Cortex of kidney (tissue), 1 donor: ENCODE measurements at places on chromosomes 7 and 10.

DNA sequence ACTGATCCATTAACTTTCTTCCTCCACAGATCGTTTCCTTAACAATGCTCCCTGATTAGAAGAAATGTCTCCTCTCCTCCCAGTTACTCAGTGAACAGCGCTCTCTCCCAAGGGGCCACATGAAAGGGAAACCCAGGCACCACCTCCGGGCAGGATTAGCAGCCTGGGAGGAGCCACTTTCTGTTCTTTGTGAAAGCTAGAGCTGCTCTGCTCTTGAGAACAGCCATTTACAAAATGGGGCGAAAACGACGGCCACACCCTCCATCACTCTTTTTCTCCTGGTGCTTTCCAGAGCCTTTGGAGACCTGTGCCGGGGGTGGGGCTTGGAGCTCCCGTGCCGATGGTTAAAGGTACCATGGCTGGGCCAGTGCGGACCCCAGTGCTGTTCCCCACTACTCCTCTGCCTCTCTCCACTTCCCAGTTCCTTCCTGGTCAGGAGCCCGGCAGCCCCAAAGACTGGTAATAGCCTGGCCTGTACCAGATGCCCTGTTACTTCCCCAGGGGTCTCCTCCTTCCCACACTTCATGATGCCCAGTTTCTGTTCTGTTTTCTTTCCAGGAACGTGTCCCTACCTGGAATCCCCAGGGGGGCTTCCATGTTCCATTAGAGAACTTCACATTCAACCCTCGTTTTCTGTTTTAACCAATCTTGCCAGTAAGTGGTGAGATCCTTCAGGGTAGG is 402.9 kb upstream of the GALNT17 start:
- no peak for DNase-seq

DNA sequence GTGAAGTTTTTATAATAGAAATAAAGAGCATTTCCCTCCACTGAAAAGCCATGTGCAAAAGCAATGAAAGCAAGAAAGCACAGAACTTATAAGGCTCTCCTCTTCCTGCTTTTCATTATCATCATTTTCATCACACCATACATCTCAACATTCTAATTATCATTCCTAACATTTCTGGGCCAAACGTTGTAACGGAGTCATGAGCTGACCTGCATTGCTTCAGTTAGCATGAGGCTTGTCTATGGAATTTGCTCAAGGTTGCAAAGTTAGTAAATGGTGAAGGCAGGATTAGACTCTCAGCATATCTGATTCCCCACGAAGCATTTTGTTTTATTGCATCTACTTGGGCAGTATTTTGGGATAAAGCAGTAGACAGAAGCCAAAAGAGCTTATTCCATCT is 11.4 kb downstream of the SCIN start:
- no peak for DNase-seq

- no peak for DNase-seq
Observed at GRCh38 chr7:69615685-69616084, 17.4 kb downstream of the AUTS2 start.

DNA sequence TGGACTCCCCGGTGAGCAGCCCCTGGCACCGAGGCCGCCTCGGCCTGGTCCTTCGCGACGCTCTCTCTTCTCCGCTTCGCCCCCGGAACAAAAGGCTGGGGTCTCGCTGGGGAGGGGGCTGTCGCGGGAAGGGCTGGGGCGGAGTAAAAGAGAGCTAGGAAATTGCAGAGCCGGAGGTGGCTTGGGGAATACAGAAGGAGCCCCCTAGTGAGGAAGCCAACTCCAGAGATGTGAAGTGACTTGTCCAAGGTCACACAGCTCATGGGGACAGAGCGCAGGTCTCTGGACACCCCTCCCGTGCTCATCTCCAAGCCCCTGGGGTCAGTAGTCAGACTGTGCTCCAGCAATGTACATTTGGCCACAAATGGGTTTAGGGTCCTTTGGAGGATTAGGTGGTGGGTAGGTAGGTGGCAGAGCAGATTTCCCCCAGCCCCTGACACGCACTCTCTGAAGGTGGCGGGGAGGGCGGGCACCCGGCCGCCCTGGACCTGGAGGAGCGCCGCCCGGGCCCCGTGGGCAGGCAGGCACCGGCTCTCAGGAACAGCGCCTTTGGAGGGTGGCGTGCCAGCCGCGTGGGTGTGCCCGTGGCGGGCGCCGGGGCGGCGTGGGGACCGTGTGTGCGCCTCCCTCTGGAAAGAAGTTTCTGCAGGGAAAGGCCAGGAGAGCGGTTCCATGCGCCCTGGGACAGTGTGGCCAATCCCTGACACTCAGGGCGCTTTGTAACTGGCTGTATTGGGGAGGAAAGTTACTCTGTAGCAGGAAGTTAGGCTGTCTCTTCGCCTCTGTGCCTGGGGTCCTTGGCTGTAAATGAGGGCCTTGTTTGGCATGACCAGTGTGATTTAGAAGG is 910 bp downstream of the WIPF3 start:
- DNase-seq: no peak

- no peak for DNase-seq
Observed at GRCh38 chr10:71565284-71566000, 154.1 kb downstream of the C10orf105 start.

- DNase-seq: no peak
Observed at GRCh38 chr10:103504181-103504783, 10.8 kb downstream of the NEURL1 start.

- DNase-seq: no peak
Observed at GRCh38 chr7:30148951-30149459, 14.2 kb downstream of the MTURN start.

DNA sequence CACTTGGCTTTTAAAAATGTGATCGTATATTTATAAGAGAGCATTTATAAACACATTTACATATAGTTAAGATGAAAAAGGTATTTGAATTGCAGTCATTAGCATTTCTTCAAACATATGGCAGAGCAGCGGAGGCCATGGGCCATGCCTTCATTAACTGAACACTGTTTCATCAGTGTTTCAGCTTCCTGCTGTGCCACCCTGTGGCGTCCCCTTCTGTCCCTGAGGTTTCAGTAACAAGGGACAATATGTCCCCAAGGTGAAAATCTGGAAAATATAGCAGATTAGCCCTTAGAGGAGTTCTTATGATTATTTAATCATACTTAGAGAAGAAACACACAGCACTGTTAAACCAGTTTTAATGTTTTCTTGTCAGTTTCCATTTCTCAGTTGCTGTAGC is 577.8 kb downstream of the ETV1 start:
- no peak for DNase-seq

- no peak for DNase-seq
Observed at GRCh38 chr7:50590535-50590934, 25.3 kb upstream of the DDC start.

GRCh38 chr10:66625709-66626590 is 299.9 kb upstream of the LRRTM3 start:
- no peak for DNase-seq

GRCh38 chr7:133744451-133744850 is 382.7 kb upstream of the LRGUK start:
- DNase-seq: no peak

DNA sequence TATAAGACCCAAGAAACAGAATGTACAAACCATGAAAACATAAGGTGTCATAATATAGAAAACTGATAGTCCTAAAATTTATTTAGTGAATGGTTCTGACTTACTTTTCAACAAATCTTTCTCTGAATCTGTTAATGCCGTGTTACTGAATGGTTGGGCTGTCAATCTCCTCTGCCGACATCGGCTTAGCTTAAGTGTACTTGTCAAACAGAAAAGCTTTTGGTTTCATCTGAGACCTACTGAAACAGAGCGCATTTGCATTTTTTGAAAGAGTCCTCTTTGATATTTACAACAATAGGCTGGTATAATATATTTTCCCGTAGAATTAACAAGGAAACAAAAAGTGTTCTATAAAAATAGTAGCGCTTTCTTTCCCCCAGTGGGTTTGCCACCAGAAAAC is 120.9 kb upstream of the ZNF804B start:
- no peak for DNase-seq

DNA sequence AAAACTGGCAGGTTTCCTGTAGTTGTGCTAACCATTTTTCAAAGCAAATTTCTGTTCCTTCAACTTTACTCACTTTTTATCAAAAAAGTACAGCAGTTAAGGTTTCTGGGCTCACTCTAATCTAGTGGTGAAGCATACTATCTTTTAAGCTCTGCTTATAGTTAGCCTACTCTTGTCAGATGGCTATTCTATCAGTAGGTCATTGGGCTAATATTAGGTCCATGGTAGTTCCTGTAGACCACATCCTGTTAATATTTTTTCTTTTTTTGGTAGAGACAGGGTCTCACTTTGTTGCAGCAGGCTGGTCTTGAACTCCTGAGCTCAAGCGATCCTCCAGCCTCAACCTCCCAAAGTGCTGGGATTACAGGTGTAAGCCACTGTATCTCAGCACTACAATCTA is 27.9 kb upstream of the NRCAM start:
- DNase-seq: no peak

DNA sequence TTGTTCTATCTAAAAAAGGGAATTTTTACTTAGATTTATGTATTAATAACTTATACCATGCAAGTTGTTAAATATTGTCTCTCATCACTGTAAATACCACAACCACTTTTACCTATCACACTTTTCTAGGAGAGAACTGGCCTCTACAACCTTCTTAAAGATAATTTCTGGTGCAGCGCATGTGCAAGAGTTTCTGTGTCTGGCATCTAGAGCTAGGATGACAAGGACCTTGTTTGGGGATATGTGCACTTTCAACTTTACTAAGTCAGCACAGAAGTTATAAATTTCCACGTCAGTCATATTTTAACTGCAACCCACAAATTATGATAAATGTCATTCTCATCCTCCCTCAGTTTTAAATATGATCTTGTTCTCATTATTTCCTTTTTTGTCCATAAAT is 156.9 kb upstream of the ADCY1 start:
- no peak for DNase-seq

DNA sequence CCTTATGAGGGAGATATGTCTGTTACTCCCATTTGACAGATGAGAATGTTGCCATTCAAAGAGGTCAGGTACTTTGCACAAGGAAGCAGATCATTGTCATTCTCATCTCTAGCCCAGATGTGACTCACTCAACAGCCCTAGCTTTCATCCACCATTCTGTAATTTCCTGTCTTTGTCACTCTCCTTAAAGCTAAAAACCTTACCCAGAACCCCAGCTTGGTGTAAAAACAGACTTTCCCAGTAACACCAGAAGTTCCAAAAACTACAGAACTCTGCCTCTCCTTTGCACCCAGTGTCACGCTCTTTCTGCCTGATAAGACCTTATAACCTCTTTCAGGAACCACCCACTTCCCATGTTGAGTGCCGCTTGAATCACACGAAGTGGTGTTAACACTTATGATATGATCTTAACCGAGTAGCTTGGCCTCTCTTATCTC is 89.1 kb upstream of the SP4 start:
- no peak for DNase-seq

GRCh38 chr10:94146746-94147145 is 153.0 kb downstream of the PLCE1 start:
- no peak for DNase-seq

DNA sequence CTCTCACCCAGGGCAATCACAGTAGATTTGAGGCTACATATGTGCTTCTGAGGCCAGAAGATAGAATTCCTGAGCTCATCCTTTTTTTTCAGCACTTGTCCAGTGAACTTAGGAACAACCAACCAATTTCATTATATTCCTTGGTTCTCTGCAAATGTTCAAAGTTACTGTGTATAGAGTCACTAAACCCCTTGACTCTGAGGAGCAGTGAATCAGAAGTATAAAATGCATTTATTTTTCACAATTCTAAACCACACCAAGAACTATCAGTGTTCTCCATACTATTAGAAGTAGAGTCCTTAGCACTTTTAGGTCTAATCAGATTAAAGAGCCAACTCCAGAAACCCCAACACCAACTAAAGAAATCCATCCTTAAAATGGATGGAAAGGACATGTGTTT is 19.6 kb upstream of the PAPSS2 start:
- DNase-seq: no peak

GRCh38 chr10:74379474-74379873 is 228.5 kb downstream of the ADK start:
- DNase-seq: no peak

DNA sequence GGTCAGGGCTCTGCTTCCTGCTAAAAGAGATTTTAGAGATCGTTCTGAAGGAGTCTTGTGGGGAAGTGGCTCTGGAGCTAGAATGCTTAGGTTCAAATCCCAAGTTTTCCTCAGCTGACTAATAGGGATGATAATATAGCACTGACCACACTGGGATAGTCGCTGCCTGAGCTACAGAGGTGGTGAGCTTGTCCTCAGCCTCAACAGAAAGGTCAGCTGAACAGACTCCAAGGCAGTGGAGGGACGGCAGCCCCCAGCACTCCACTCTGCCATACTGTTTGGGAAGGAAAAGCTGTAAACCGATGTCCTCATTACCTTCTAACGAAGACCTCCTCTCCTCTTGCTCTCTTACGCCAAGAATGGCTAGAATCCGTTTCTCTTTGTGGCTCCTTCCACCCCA is 36.2 kb downstream of the KAT6B start:
- no peak for DNase-seq

GRCh38 chr10:110426294-110427181 is 71.2 kb upstream of the DUSP5 start:
- DNase-seq: no peak

DNA sequence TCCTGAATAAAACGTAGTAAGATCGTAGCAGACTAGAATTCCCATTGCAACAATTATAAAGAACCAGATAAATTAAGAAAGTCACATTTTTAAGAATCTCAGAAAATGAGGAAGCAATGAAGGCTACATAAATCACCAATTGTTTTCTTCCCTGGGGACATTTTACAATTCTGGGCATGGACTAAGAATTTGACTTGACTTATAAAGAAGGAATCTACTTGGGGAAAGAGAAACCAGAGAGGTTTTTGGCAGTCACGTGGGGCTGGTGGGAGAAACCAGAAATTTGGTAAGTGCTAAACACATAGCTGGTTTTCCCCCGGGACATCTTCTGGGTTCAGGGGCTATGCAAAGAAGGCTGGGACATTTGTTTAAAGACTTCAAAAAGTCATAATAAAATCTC is 109.8 kb upstream of the IL6 start:
- no peak for DNase-seq

GRCh38 chr7:125256446-125256845 is 326.8 kb upstream of the POT1 start:
- DNase-seq: no peak

DNA sequence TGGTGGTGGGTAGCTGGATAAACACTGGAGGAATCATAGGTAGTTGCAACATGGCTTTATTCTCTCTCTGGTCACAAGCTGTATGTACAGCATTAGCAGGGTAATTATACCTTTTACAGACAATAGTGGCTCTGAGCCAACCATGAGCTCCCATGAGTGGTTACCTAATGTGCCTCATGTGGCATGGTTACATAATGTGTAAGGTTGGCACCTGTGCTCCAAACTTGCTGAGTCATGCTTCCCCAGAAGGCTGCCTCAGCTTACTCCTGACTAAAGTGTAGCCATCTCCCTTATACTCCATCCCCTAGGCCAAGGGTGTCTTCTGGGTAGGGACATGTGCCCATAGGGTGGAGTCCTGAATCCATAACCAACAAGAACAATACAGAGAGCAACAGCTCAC is 345.3 kb upstream of the SEMA3C start:
- no peak for DNase-seq

GRCh38 chr10:114397651-114398145 is 6.6 kb downstream of the AFAP1L2 start:
- DNase-seq: no peak

GRCh38 chr10:118241229-118242137 is 100.6 kb downstream of the FAM204A start:
- DNase-seq: no peak

- no peak for DNase-seq
Observed at GRCh38 chr10:35781643-35782035, 139.5 kb upstream of the FZD8 start.
